ENCODE measurements at places on chromosomes 1 and 21.

- DNase-seq: no peak
Measured at GRCh38 chr1:3654549-3655281, 2.4 kb downstream of the TP73 start.

GRCh38 chr1:102234753-102235359 is 238.1 kb upstream of the OLFM3 start:
- no peak for DNase-seq

DNA sequence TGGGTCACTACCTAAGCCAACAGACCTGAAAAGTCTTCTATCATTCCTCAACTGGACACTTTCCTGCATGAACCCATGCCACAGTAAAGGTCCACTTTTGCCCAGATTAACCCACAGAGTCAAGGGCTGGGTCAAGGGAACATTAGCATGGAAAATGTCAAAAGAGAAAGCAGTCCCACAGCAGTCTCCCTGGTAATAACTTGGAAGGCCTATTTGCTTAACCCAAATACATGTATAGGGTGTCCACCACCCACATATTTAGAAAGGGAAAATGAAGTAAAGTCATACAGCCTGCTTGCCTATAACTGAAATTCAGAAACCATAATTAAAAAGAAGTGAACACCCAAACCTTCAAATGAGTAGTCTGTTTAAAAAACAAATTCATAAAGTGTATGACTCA is 16.1 kb upstream of the HSD3B1 start:
- no peak for DNase-seq

DNA sequence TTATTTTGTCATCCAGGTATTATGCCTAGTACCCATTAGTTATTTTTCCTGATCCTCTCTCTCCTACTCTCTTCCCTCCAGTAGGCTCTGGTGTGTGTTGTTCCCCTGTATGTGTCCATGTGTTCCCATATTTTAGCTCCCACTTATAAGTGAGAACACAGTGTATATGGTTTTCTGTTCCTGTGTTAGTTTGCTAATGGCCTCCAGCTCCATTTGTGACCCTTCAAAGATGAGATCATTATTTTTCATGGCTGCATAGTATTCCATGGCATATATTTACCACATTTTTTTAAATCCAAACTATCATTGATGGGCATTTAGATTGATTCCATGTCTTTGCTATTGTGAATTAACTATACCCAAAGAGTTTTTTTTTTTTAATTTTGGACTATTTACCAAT is 1675.7 kb upstream of the B3GALT2 start:
- DNase-seq: no peak

GRCh38 chr1:39707506-39707905 is 16.3 kb upstream of the HPCAL4 start:
- DNase-seq: no peak

DNA sequence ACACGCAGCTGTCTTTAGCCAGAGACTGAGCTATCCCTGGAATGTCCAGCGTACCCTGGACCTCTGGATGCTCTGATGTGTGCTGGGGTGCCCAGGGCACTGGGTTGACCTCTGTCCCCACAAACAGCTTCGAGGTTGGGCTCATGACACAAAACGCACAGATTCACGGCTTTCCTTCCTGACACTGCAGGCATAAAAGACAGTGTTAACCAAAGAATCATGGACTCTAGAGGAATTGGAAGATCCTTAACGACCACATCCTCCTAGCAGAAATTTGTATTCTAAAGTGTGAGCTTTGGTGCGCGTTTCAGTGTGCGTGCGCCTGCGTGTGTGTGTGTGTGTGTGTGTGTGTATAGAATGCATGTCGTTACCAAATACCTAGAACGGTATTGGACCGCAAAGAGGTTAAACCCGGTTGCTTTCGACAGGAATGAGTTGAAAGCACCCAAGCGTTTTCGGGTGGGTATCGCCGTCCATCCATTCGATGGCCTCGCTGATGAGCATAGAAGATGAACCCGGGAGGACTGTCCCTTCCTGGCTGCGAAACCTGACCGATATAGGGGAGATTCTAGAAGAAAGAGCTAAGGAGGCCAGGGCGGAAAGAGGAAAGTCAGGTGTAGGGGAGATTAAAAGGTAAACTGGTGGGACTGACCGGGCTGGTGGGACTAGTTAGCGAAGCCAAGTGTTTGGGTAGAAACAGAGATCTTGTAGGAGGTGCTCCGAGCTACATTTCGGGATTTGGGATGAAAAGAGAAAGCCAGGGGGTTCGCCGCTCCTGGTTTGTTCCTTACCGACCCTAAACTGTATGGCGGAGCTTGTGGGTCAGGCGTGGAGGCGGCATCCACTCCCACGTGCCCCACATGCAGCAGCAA is 6.8 kb upstream of the LHX9 start:
- DNase-seq: no peak

- DNase-seq: no peak
Measured at GRCh38 chr1:207156095-207156494, 52.1 kb downstream of the C4BPA start.

DNA sequence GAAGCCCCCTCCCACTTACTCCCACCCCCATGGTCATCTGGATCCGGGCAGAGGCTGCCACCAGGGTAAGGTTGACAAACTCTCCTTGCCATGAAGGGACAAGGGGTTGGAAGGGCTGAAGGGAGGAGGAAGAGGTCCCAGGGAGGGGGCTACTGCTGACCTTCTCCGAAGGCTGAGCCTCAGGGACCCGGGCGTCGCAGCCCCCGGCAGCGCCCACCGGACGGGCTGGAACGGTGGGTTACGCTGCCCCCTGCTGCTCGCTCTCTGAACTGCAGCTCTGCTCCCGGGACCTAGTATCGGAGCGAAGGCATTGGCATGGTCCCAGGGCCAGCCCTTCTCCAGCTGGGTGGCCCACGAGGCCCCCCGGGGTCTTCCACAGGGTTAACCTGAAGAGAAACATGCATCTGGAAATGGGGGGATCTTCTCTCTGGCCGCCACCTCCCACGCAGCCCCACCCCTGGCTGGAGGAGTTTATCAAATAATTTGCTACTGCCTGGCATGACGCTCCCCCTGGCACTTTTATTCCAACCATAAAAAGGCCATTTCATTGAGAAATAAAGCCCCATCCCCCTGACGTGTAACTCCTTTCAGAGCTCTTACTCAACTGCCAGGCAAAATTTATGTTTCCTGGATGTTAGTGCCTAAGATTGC is 70.4 kb upstream of the TARDBP start:
- DNase-seq: peak; percentile 31

DNA sequence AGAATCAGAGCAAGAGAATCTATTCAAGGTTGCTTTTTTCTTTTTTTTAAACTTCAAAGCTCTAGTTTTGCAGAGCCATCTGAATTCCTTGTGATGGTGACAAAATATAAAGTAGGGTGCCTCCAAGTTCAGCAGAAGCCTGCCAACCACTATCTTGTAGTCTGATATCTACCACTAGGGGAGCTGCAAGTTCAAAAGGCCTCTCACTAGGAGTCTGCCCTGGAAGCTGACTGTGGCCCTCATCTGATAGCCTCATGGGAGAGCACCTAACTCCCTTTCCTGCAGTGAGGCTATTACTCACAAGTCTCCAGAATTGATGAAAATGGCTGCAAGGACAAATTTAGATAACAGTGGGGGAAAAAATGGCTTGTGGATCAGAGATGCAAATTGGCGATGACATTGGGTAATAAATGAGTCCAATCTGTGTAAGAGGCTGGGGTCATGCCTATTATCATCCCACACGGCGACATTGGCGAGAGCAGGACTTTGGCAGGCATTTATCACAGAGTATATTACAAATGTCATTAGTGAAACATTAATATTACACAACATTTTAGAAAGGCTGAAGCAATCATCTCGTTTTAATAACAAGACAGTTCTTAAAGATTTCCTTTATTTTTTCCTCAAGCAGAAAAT is 10.7 kb upstream of the ZP4 start:
- no peak for DNase-seq

DNA sequence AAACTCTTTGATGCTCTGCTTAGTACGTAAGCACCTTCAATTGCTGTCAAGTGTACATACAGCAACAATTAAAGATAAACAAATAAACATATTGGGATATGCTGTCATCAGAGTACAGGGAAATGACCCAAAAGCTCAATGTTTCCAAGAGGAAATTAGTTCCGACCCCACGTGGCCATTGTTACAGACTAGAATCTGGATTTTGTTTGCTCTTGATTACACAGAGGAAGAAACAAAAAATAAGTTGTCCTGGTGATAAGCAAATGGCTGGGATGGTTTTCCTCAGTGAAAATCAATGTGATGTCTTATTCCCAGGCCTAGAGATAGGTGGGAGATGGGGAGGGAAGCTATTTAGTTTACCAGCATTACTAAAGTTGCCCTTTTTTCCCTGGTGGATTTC is 113.0 kb upstream of the UBE2U start:
- DNase-seq: no peak

DNA sequence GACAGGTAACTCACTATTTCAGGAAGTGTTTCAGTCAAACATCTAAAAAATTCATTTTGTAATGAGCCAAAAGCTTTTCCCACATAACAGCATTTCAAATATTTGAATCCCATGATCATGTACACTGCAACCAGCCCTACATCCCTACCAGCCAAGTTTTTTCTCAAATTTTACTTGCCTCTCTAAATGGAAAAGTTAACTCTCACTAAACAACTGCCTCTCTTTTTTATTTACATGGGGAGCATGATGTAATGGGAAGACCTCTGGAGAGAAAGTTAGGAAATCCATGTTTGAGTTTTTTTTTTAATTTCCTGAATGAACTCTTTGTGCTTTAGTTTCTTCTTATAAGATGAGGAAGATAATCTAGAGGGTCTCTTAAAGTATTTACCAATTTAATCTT is 70.5 kb downstream of the TTLL7 start:
- DNase-seq: no peak

GRCh38 chr21:38396325-38396724 is 102.0 kb downstream of the ERG start:
- no peak for DNase-seq

DNA sequence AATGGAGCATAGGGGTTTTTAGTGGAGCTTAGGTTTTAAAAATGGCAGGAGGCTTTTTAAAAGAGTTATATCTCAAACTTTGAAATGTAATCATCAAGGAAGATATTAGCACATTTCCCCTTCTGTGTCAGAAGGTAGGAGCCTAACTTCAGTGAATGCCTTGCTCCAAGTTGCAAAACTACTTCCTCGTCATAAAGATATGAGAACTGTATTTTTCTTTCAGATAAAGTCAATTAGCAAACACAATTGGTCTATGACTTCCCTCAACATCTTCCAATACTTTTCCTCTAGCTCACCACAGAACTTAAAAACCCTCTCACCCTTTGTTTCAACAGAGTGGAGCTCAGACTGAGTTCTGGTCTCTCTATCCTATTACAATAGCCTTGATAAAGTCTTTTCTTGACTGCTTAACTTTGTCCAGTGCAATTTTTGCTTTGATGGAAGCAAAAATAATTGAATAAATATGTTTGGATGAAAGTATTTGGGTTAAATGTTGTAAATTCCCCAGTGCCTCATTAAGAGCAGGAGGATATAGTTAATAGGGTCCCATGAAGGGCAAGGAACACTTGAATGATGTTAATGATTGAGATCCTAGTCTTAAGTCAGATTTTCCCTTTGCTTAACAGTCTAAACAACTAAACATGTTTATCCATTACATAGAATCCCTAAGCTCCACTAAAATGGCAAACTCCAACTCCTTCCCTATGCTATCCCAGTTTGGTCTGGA is 58.9 kb downstream of the TNFSF18 start:
- DNase-seq: no peak

GRCh38 chr1:64962441-64962840 is 3.9 kb downstream of the JAK1 start:
- no peak for DNase-seq

- DNase-seq: no peak
Measured at GRCh38 chr1:172500207-172500606, 32.7 kb upstream of the SUCO start.

DNA sequence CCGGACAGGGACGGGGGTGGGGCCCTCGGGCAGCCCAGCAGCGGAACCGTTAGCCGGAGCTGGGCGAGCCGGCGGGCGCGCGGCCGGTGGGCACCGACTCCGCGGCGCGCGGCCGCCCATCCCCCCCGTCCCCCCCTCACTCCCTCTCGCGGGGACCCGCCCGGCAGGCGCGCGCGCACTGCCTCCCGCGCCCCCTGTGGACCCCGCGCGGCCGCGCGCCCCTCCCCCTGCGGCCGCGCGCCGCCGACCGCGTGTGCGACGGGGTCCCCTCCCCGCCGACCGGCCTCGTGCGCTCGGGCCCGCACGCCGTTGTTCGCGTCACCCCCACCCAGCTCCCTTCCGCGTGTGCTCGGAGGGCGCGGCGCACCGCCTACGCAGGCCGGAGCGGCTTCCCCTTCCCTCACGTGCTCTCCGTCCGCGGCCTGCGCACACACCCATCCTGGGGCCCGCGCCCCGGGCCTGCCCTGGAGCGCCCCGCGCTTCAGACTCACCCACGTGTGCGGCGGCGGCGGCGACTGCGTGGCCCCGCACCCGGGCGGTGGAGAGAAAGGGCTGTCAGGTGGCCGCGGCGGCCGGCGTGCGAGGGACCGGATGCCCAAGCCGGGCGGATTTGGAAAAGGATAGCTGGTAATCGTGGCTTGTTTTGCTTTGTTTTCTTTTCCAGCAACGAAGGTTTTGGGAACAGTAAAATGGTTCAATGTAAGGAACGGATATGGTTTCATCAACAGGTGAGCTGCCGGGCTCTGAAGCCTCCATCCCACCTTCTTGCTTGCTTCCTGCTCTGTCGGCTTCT is 717 bp downstream of the YBX1 start:
- peak; percentile 52 for DNase-seq

- DNase-seq: no peak
Measured at GRCh38 chr1:71737768-71738167, 544.6 kb downstream of the NEGR1 start.

GRCh38 chr1:3746830-3747521 is 5.3 kb upstream of the CCDC27 start:
- peak; percentile 80 for DNase-seq

DNA sequence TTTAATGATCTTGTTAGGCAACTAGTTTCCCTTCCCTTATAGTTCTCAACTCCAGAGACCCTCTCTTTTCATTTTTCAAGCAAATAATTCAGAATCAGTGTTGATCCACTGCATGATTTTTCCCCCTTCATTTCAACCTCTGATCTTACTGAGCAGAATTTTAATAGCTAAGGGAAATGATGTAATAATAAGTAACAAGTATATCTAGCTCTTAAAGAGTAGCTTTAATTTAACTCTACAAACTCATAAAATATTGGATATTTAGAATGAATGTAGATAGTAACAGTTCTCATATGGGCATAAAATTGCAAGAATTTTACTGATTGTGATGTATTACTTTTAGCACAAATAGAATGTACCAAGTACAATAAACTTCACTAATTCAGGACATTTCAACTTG is 130.2 kb downstream of the NR5A2 start:
- no peak for DNase-seq
